Activated naive CD4-positive, alpha-beta T cell (primary cell): ENCODE measurements at places on chromosomes 3 and 15.

DNA sequence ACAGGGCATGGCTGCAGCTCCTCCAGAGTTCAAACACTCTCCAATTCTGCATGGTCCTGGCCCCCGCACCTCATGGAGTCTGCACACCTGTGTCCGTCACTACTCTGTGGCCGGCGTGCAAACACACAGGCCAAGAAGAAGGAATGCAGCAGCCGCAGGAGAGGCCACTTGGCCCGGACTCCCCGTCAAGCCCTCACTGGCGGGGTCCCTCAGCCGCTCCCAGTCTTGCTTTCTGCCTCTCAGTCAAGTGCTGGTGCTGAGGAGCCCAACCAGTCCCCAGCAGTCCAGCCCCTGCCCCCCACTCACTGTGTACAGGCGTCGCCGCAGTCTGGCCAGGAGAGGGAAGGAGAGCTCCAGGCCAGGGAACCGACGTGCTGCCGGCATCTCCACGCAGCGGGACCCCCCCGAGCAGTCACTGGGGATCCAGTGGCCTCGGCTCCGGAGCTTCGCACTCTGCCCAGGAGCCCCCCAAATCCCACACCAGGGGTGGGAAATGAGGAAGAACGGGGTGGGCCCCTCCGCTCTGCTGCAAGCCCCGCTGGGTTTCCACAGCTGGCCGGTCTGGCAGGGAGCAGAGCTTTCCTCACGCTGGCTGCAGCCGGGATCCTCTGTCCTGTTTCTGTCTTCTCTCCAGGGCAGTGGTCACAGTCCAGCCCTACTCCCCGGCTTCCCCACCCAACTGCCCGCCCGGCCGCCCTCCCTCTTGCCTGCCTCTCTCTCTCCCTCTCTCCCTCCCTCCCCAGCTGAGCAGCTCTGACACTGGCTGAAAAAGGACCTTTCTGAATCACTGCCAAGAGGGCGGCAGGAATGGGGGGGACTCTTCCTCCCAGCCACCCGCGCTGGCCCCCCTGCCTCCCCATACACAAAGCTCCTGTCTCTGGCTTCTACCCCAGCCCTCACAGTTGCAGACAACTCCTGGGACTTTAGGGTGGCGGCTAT, 16.0 kb downstream of the TNK2 start:
- no peak for DNase-seq

DNA sequence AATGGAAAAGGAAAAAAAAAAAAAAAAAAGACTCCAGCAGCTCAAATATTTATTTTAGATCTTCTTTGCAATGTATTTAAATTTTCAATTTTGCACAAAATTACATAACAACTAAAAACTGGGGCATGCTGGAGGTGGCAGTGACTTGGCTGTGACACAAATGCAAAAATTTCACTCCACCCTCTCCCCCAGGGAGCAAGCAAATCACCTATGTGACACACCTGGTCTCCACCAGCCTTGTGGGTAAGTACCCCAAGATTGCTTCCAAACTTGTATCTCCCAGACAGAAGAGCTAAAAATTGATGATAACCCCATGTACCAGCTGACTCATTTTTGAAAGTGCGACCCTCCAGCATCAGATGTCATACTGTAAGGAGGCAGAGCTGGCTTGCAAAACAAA, 32.0 kb downstream of the UBE3A start:
- no peak for DNase-seq

- DNase-seq = no peak
Measured at GRCh38 chr15:63888146-63888545, 54.4 kb upstream of the HERC1 start.

- no peak for DNase-seq
Measured at GRCh38 chr15:31296219-31296645, 30.4 kb upstream of the KLF13 start.

DNA sequence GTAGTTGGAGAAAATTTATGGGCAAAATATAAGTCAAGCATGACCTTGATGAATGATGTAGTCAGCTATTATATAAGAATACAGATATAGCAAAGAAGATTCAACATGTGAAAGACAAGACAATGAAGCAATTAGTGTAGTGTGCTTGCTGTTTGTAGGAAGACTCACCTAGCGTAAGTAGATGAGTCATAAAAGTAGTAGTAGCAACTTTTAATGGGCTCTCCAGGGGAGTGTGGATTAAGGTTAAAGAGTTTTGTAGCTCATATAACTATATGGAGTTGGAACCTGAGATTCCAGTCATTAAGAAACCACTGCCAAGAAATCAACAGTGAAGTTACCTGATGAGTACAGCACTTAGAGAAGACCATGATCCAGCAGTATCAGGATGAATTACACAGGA, 444.7 kb upstream of the CNTN3 start:
- no peak for DNase-seq

GRCh38 chr3:54424292-54424691, 301.9 kb downstream of the CACNA2D3 start:
- no peak for DNase-seq

DNA sequence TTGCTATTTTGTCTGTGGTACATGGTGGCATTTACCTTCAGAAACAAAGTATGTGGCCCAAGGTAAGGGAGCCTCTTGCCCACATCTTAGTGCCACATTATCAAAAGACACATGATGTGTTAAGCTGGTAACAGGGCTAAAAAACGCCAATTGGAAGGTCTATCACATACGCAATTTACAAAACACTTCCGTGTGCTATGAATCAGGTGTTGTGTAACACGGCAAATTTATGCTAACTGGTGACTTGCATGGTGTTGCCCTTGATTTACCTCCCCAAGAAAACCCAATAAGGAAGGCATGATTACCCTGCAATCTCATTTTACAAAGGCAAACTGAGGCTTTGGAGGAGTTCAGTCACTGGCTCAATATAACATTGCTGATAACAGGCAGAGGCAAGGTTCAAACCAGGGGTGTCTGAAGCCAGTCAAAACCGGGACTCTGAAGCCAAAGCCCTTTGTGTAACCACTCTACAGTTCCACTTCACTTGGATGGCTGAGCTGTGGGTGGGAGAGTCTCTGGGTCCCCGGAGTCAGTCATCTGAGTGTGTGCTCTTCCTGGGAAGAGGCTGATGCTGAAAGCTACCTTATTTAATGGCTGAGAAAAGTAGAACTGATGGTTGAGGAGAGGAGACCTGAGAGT, 103.9 kb upstream of the BCL6 start:
- no peak for DNase-seq

DNA sequence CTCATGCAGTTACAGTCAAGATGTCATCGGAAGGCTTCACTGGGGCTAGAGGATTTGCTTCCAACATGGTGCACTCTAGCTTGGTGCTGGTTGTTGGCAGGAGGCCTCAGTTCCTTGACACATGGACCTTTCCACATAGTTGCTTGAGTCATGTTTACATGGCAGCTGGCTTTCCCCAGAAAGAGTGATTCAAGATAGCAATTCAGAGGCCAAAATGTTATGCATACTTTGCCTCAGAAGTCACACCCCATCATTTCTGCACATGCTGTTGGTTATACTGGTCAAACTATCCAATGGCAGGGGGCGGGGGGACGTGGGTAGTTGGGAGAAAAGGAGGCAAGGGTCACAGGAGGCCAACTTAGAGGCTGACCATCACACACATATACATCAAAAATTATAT, 58.7 kb downstream of the FOXB1 start:
- no peak for DNase-seq

DNA sequence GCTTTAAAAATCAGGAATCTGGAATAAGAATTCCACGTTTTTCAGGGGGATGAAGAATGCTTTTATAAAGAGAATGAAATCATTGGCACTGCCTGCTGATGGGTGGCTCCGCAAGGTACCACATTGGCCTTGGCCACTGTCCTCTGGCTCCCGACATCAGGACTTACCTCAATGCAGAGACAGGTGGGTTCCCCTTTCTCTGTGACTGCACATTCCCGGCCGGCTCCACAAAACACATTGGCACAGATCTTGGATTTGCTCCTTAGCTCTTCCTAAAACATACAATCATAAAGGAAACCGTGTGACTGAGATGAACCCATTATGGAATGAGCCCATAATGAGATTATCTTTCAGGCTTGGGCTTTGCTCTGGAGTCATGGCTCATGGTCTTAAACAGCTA, 35.0 kb downstream of the FSTL1 start:
- DNase-seq = no peak
